ENCODE measurements at places on chromosomes 4 and X. TPM values are rescaled to one million over a fixed set of nuclear protein-coding genes. Genes with fewer than 3 reads are reported as not detected.

GRCh38 chrX:150982235-150982787 is 824 bp upstream of the HMGB3 start:
- DNase-seq = no peak

DNA sequence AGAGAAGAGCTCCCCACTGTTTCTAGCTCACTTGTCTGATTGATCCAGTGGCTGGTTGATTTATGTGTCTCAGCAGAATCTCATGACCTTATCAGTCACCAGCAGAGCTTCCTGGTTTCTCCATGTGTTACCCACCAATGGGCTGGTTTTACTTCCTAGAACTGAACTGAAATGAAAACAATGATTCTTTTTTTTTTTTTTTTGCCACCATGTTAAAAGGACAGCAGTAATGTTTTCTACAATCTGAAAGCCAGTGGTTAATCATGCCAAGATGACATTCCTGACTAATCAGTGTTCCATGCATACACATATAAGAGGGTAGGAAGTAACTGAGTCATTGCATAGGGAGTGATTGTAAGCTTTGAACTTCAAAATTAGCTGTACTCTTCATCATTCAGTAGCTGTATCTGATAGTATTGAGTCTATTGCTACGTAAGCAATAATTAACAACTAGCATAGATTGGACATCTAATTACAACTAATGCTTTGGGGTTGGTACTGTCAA is 67.7 kb downstream of the SLC4A4 start:
- DNase-seq = no peak

- no peak for DNase-seq
Observed at GRCh38 chr4:1727117-1728031, 6.1 kb downstream of the TACC3 start.

GRCh38 chr4:183757060-183757459 is 98.0 kb downstream of the TRAPPC11 start:
- no peak for DNase-seq

GRCh38 chr4:110265001-110265400 is 66.6 kb upstream of the ELOVL6 start:
- DNase-seq = no peak

DNA sequence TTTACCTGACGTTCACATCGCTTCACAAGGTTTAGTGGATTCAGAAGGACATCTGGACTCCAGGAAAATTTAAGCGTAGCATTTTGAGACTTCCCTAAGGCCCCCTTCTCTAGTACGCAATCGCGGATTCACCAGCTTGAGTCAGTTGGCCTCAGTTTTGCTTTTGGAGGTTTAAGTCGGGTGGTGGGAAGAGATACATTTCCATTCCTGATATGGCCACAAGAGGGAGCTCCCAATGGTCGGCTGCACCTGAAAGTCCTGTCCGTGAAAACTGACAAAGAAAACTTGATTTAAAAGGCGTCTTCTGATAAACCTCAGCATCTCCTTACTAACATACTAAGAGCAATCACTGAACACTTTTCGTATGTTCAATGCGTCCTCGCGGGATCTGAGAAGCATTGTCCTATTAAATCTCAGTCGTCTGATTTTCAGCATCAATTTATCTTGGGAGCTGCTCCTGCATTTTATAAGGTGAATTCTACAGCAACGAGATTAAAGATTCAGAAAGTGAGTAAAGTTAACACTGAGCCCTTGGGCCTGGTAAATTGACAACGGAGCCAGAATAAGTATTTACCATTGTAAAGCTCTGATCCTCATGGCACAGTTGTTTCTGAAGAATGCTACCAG is 50.6 kb downstream of the LGI2 start:
- DNase-seq = peak; percentile 9

DNA sequence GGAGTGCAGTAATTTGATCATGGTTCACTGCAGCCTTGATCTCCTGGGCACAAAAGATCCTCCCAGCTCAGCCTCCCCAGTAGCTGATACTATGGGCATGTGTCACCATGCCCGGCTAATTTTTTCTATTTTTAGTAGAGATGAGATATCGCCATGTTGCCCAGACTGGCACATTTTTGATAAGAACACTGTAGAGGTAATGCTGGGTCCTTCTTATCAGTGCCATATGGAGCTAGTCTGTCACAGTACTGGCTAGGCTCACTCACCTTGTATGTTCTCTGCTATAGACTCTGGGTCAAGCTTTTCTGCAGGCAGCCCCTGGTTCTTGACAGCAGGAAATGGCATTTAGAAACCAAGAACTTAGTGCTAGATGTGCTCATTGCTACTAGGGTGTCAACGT is 53.9 kb downstream of the BCOR start:
- DNase-seq = no peak

GRCh38 chr4:81395239-81395638 is 76.5 kb downstream of the RASGEF1B start:
- DNase-seq = no peak

GRCh38 chr4:41212616-41213203 is 1.6 kb downstream of the APBB2 start:
- DNase-seq = no peak

DNA sequence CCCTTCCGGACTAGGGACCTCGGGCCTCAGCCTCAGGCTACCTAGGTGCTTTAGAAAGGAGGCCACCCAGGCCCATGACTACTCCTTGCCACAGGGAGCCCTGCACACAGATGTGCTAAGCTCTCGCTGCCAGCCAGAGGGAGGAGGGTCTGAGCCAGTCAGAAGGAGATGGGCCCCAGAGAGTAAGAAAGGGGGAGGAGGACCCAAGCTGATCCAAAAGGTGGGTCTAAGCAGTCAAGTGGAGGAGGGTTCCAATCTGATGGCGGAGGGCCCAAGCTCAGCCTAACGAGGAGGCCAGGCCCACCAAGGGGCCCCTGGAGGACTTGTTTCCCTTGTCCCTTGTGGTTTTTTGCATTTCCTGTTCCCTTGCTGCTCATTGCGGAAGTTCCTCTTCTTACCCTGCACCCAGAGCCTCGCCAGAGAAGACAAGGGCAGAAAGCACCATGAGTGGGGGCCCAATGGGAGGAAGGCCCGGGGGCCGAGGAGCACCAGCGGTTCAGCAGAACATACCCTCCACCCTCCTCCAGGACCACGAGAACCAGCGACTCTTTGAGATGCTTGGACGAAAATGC is at the start of gene WAS:
Gene WAS, plus strand, starts transcription at position 389 of the 572 bp plus-strand sequence. Its CDS starts 55 bp downstream, at position 444.
- no peak for DNase-seq

DNA sequence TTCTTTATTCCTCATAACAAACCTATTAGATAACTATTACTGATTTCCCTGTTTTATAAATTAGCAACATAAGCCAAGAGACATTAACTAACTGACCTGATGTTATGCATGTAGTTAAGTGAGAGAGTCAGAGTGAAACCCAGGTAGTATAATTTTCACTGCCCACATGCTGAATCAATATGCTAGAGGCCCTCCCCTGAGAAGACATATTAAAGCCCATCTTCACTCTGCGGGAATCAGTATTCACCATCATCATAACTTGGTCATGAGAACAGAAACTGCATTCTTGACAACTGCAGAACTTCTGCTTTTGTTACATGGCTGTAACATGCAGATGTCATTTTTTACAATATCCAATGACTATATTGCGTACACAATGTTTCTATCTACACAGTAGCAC is 1324.3 kb downstream of the ARAP2 start:
- DNase-seq = no peak

GRCh38 chrX:144335402-144335801 is 451.5 kb downstream of the UBE2NL start:
- DNase-seq = no peak

GRCh38 chrX:6041630-6042029 is 187.0 kb downstream of the NLGN4X start:
- no peak for DNase-seq

DNA sequence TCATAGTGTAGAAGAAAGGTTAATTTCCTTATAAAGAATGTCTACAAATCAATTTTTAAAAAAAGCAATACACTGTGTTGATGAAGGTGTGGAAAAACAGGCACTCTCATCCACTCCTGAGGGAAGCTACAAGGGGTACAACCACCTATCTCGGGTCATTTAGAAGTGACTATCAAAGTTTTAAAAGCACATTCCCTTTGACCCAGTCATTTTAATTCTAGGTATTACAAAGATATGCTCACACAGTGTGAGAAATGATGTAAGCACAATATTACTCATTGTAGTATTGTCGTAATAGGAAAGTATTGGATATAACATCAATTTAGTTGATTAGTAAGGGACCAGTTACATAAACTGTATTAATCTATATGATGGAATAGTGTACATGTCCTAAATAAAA is 7.4 kb upstream of the HCCS start:
- no peak for DNase-seq

- DNase-seq = no peak
Observed at GRCh38 chr4:531721-532565, 32.9 kb downstream of the PIGG start.

DNA sequence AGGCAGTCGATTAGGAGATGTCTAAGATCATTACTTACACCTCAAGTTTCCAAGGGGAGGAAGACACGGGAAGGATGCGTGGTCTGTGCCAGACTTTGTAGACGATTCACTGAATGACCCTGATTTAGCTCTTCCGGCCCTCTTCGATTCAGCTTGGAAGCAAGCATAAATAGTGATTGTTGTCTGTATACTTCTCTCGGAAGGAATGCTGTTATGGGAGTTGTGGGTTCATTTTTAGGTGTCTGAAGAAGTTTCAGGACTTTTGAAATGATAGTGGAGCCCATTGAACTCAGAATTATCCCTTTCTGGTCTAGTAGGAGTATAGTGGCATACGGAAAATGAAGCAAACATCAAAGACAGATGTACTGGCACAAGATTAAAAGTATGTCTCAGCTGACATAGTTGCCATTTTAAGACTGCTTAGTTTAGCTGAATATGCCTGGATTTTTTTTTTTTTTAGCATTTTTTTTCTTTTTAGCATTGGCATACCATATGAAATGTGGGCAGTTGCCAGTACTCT is 1.0 kb upstream of the ANKRD17 start:
- no peak for DNase-seq

- no peak for DNase-seq
Observed at GRCh38 chr4:84971319-84971932, 4.9 kb upstream of the WDFY3 start.

DNA sequence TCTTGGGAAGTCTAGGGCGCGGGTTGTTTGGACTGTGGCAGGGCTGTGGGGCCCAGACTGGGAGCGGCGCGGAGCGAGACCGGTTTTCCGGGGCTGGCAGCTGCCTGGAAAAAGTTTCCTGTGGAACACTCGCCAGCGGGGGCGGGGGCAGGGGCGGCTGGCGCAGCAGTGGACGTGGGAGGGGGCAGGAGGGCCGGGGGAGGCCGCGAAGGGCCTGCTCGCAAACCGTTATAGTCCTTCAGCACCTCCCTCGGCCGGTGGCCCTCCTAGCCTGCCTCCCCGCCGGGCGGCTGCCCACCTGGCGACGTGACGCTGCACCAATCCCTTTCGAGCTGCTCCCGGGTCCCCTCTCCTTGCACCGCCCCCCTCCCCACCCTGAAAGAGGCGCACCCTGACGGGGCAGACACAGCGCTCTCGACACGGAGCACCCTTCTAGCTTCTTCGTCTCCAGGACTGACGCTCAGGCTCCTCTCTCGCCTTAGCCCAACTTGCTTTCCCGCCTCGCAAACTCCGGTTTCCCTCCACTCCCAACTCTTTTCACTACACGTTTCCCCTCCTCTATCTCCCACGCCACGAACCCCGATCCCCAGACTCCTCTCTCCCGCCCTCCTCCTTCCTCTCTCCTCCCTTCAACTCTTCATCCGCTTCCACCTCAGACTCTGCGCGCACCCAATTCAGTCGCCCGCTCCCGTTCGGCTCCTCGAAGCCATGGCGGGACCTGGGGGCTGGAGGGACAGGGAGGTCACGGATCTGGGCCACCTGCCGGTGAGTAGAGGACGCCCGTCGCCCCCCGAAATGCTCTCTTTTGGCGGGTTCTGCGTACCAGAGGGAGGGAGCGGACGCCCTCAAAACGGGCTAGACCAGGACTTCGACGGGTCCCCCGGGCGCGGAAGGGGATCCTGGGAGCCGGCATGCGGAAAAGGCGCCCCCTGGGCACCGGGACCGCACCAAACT is at the start of gene NRK:
Gene NRK, plus strand, starts transcription at position 402 of the 954 bp plus-strand sequence. Its CDS starts 307 bp downstream, at position 709.
- DNase-seq = no peak

GRCh38 chrX:147962476-147962875 is 18.7 kb upstream of the FMR1NB start:
- no peak for DNase-seq

- DNase-seq = no peak
Observed at GRCh38 chr4:165151734-165152133, 39.1 kb upstream of the TMEM192 start.

DNA sequence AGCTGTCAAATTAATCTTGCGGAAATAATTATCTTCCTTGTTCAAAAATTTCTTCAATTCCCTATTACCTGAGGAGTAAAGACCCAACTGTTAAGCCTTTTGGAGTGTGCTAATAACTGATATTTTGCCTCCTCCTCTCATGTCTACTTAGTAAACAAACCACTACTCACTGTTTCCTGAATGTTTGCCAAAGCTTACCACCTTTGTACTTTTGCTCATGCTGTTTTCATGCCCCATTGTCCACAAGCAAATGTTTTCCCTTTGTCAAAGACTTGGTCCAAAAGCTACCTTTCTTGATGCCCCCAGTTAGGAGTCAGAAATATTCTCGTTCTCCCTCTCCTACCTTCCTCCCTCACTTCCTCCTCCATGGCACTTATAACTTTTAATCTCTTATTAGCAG is 226.1 kb downstream of the ENOX2 start:
- DNase-seq = no peak

- DNase-seq = no peak
Observed at GRCh38 chr4:167955006-167955405, 137.3 kb upstream of the ANXA10 start.

DNA sequence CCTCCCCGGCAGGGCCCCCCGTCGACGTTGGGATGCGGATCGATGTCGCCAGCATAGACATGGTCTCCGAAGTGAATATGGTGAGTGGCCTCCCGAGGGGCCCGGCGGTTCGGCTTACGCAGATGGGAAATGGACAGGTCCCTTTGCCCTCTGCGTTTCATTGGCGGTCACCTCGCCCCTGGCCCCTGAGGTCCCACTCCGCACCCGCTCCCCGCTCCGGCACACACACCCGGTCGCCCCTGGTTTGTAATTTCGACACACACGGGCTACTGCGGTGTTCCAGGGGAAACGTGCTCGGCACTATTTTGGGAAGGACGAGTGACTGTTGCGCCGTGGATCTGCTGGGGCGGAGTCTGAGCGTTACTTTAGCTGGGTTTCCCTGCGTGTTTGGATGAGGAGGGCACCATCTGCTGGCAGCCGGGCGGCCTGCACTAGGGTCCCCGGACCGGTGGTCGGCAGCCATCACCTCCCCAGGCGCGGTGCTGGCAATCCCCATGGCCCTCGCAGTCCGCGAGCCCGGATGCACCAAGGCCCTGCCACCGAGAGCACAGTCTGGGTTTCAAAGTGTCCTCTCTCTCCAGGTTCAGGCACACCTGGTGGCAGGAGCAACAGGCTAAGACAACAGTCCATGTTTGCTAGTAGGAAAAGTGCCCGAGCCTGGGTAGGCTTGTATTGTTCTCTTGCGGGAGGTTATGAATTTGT is 1.2 kb downstream of the GABRB1 start:
- DNase-seq = no peak

- no peak for DNase-seq
Observed at GRCh38 chr4:96524311-96524875, 684.5 kb downstream of the PDHA2 start.

The CENPVL3 gene
- not detected for total RNA-seq

The LEF1 gene
- total RNA-seq = 0.54 TPM

The FAM9C gene
- total RNA-seq = not detected

The NDNF gene
- 16.0 TPM for total RNA-seq

The MAGEA4 gene
- total RNA-seq = not detected

The ERAS gene
- total RNA-seq = not detected
